HAP-1 (cell line): ENCODE measurements at places on chromosomes 11 and 22.

GRCh38 chr11:20668844-20669819, at the start of gene NELL1:
Gene NELL1 (plus strand): TSS chr11:20669586.
- peak; percentile 43 for DNase-seq

DNA sequence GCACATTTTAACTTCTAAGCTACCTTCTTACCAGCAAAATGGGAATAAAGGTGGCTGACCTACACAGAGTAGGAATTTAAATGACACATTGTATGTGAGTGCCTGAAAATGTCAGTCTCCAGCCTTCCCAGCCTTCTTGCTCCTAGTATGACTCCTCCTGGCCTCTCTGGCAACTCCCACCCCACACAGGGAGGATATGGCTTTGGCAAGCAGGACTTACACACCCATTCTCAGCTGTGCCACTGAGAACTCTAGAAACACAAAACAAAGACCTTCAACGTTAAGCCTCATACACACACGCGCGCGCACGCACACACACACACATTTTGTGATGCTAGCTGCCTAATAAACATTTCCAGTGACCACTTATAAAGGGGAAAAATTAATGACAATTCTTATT, 65.8 kb downstream of the PACSIN2 start:
- DNase-seq: no peak

DNA sequence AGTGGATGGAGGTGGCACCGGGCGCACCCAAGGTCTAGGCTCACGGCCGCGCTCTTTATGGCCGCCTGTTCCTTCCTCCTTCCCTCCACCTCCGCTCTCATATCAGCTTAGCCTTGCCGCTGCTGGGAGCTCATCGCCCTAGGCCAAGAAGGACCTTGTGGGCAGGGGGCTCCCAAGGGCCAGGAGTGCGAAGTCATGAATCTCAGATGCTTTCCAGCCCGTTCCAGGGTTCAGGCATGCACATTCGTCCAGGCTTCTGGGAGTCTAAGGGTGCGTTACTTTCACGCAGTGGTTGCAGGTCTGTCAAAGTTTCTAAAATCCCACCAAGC, 4.1 kb upstream of the GALR3 start:
- no peak for DNase-seq

- no peak for DNase-seq
These were observed 16.2 kb upstream of the ESAM start for GRCh38 chr11:124778281-124778680.

- DNase-seq: no peak
These were observed 787.5 kb downstream of the OPCML start for GRCh38 chr11:132744771-132745170.

DNA sequence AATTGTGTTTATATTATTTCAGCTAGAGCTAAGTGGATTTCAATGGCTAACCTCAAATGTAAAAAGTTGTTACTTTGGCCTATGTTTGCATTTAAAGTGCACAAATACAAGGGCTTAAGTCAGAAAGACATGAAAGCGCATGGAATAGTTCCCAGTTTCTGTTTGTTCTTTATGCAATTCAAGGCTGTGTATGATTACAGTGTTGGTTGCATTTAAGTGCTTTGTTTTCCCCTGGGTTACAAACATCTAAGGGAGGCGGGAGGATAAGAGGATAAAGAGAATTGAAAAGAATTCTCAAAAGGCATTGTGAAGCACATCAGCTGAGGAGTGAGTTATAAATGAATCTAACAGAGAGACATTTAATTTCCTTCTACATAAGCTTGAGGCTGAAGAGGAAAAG, 453.4 kb downstream of the NTM start:
- DNase-seq: no peak

DNA sequence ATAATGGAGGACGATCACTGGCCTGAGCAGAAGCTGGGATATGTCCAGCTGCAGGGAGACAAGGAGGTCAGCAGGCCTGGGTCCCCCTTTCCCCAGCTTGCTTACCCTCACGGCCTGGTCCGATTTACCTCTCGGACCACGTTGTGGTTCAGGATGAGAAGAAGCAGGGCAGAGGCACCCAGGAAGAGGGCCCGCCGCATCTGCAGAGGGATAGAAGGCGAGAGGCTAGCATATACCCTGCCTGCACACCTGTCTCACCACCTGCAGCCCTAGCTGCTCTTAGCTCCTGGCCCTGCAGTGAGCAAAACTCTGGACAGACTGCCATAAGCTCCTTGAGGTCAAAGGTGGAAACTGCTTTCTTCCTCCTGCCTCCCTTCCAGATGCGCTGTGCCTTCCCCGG, 1.3 kb downstream of the RNF215 start:
- no peak for DNase-seq

- DNase-seq: peak; percentile 78
These were observed 29.0 kb downstream of the TTLL1 start for GRCh38 chr22:43060183-43060582.

- no peak for DNase-seq
These were observed 39.7 kb downstream of the FAT3 start for GRCh38 chr11:92264350-92264749.

DNA sequence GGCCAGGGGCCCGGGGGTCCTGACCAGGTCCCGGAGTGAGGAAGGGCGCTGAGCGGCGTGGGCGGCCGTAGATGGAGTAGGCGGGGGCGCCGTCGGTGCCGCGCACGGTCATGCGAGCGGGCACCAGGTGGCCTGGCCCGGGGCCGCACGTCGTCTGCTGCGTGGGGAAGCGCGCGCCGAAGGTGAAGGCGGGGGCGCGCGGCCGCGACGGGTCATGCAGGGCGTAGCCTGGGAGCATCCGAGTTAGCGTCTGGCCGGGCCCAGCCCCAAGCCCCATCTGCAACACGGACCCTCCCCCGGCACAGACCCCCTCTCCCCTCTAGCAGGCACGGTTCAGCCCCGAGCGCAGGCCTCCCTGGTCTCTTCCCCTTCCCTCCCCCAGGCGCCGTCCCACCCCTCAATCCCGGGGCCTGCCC, 1.7 kb upstream of the TYMP start:
- no peak for DNase-seq

- DNase-seq: no peak
These were observed 7.7 kb upstream of the MN1 start for GRCh38 chr22:27809226-27809603.

DNA sequence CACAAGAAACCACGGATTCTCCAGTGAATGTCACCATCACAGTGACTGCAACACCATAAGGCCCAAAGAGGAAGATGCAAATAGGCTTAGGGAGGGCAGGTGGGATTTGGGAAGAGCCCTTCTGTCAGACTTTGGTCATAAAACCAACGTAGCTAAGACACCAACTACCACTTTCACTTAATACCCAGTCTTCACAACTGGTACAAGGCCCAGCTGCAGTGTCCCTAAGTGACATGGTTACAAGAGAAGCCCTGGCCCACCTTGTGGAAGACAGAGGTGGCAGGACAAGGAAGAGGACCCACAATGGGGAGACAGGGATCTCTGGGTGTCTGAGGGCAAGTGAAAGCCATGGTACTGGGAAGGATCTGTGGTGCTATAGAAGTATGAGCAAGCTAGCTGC, 10.0 kb downstream of the VSIG10L2 start:
- DNase-seq: no peak

DNA sequence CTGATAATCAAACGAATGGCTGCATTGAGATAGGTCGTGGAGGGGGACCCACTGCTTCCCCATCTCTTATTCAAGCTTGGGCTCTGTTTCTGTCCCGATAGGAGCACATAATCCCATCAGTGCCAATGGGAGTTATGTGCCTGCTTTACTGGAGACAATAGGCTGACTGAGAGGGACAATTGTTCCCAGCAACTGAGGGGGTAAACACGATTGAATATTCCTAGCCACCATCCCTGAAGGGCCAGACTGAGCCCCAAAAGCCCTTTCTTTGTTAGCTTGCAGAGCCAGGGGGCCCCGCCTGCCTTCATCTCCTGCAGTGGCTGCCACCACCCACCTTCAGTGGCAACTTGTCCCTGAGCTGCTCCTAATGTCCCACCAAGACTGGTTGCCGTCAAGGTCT, 172.8 kb upstream of the NAV2 start:
- DNase-seq: no peak

GRCh38 chr11:131581046-131581445, 210.6 kb downstream of the NTM start:
- DNase-seq: no peak

GRCh38 chr11:61610905-61611304, 30.0 kb upstream of the SYT7 start:
- no peak for DNase-seq

- DNase-seq: no peak
These were observed 3.8 kb upstream of the GGA1 start for GRCh38 chr22:37604875-37605274.

DNA sequence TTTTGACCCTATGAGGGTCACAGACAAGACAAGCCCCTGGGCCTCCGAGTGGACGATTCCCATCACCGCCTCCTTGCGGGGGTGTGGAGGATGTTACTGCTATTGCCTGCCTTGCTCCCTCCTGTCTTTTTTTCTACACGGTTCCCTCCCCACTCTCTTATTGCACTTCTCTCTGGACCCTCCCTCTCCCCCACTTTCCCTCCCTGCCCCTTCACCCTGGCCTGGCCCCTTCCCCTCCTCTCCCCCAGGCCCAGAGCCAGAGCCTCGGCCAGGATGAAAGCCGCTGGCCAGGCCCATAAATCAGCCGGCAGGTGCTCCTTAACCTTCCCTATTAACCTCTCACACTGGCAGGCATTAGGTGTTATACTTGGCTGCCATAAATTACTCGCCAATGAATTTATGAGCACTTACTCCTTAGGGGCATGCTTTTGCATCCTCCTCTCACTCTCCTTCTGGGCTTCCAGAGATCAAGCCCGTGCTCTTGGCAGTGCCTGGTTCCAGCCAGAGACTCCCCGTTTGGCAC, 18.3 kb upstream of the ALX4 start:
- DNase-seq: no peak

GRCh38 chr11:78203184-78203583, 14.5 kb downstream of the USP35 start:
- no peak for DNase-seq

GRCh38 chr11:74581954-74582547, 10.3 kb upstream of the POLD3 start:
- DNase-seq: no peak

- no peak for DNase-seq
These were observed 2.1 kb downstream of the LPXN start for GRCh38 chr11:58573451-58574104.

- DNase-seq: no peak
These were observed 37.7 kb downstream of the POLD3 start for GRCh38 chr11:74630043-74630442.

DNA sequence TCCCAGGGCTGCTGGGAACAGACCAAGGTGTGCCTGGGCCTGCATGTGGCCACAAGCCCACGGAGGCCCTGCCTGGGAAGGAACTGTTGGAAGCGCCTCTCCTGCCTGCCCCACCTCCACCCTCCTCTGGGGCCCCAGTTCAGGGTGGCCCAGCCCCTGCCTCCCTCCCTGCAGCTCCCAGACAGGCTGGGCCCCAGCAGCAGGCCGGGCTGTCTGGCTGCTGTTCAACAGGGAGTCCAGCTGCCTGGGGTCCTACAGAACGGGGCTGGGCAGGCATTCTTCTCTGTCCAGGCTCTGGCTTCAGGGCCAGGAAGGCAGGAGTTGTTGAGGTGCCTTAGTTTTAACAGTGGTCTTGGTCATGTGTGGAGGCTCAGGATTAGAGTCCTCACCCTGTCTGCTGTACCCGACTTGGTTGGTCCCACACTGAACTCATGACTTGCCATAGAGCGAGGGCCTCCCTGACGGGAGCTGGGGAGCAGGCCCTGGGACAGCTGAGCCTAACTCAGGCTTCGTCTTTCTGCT, 11.8 kb downstream of the PRDM11 start:
- DNase-seq: no peak

GRCh38 chr22:44409974-44410316, 88.1 kb downstream of the RTL6 start:
- DNase-seq: no peak

GRCh38 chr11:119590651-119591351, 138.2 kb downstream of the NECTIN1 start:
- peak; percentile 63 for DNase-seq

DNA sequence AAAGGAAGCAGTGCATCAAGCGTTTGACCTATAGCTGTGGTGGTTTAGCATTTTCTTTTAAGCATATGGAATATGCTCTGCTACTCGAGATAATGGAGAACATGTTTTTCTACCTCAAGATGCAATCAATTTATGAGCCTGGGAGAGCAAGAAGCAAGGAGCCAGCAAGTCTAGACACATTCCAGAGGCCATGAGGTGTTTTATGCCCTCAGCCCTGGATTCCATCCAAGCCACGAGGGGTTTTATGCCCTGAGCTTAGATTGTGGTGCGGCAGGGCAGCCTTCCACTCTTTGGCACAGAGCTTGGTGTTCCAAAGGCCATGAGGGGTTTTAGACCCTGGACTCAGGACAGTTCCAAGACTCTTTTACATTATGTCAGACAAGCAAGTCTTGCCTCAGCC, 11.7 kb upstream of the DNAJB13 start:
- DNase-seq: no peak

- no peak for DNase-seq
These were observed 53.2 kb downstream of the NAT10 start for GRCh38 chr11:34158661-34159060.

- DNase-seq: no peak
These were observed 10.7 kb downstream of the DTX4 start for GRCh38 chr11:59182457-59183151.

DNA sequence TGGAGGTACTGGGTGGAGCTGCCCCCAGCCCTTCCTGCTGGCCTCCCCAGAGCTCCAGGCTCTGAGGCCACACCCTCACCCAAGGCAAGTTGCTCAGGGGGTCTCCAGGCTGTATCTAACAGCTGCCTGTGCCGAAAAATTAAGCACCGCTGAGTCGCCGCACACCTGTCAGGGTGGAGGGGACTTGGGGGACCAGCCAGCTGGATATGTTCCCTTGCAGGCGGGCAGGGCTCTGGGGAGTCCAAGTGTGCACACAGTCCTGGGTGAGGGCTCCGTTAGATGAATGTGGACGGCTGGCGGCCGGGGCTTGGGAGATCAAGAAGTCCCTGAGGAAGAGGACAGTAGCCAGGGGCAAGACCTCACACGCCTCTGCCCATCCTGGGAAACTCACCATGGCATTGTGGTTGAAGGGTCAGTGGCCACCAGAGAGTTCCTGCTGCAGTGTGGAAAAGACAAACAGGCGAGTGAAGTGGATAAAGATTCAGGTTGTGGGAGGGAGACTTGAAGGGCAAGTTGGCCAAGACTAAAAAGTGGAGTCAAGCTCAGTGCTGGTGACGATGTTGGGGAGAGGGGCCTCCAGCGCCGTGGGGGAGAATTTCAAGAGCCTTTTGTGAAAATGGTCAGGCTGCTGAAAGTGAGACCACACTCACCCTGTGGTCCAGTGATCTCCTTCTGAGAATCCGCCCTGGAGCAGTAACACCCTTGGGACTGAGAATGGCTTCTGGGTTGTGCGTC, 69.6 kb downstream of the CDKN1C start:
- DNase-seq: no peak

- DNase-seq: peak; percentile 20
These were observed 15.5 kb downstream of the RBX1 start for GRCh38 chr22:40966726-40967085.
